ENCODE measurements at places on chromosomes 6 and 20. TPM values are rescaled to one million over a fixed set of nuclear protein-coding genes. Genes with fewer than 3 reads are reported as not detected.

DNA sequence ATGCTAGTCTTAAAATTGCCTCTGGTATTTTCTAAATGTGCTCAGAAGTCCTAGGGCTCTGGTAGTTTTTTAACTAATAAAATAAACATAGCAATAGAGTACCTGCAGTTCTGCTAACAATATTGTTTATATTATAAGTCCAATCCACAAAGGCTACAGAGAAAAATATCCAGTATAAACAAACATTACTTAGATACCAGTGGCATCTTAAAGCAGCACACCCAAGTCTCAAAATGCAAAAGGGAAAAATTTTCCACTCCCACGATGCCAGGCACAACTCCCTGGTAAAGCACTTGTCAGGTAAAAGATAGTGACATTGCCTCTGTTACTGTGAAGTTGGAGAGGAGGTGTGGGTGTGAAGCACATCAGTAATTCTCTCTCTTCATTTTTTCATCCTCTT, 123.3 kb downstream of the OGFRL1 start:
- DNase-seq: no peak

The SMLR1 gene
- total RNA-seq: not detected

DNA sequence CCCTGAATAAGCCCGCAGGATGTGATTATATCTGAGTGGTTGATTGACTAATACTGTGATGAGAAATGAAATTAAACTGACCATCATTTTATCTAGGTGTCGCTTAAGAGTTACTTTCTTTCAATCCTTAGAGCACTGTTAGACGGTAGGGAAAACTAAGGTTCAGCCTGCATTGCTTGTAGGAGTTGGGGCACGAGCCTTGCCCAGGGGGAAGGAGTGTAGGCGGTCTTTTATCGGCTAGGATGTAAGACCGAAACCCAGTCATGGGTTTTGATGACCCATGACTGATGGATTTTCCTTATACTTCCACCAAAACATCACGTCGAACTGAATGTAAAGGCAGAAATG, 392 bp upstream of the TASP1 start:
- DNase-seq: no peak

The TNNC2 gene
- total RNA-seq: not detected

DNA sequence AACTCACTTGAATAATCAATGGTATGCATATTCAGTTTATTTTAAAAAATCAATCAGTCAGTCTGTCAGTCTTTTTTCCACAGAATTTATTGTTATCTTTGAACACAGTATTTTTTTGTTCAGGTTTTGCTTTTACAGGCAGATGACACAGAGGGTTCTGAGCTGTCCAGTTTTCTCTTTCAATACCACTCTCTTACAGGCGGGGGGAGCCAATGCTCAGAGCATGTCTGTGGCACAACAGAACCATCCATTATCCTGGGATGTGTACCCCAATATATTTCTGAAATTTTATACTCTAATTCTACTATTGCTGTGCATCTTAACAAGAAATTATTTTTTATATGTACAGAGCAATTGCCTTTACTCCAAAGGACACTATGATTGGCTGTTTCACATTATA, 21.2 kb downstream of the ROS1 start:
- DNase-seq: no peak

The CDH26 gene
- total RNA-seq: 1.6 TPM

GRCh38 chr6:3751077-3751729, at the start of gene PXDC1:
TSS of gene PXDC1 (minus strand) at chr6:3751713. CDS start at chr6:3751531, 182 bp downstream.
- peak; percentile 54 for DNase-seq

The SLA2 gene
- total RNA-seq: 0.47 TPM

DNA sequence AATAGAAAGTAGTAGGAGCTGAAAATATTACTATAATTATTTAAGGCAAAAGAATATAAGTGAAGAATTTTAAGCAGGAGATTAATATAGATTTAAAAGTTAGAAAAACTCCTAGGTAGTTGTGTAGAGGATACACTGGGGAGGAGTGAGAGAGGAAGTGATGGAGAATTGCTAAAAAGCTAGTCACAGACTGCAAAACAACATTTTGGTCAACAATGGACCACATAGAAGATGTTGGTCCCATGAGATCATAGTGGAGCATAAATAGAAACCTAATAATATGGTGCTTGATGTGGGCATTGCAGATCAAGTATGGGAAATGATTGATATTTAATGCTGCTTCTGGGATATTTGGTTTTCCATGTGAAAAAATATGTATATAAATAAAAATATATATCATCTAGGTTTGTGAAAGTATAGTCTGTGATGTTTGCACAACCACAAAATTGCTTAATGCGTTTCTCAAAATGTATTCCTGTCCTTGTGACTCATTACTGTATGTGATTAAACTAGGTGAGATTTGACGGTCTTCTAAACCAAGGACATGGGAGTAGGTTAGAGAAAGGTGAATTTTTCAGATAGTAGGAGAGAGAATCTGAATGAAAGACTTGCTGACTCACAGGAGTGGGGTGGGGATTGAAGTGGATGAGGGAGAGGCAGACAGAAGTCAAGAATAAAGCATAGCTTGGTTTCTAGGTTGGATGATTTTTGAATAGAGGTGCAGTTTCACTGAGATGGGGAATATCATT, 174.0 kb downstream of the BCKDHB start:
- DNase-seq: no peak

DNA sequence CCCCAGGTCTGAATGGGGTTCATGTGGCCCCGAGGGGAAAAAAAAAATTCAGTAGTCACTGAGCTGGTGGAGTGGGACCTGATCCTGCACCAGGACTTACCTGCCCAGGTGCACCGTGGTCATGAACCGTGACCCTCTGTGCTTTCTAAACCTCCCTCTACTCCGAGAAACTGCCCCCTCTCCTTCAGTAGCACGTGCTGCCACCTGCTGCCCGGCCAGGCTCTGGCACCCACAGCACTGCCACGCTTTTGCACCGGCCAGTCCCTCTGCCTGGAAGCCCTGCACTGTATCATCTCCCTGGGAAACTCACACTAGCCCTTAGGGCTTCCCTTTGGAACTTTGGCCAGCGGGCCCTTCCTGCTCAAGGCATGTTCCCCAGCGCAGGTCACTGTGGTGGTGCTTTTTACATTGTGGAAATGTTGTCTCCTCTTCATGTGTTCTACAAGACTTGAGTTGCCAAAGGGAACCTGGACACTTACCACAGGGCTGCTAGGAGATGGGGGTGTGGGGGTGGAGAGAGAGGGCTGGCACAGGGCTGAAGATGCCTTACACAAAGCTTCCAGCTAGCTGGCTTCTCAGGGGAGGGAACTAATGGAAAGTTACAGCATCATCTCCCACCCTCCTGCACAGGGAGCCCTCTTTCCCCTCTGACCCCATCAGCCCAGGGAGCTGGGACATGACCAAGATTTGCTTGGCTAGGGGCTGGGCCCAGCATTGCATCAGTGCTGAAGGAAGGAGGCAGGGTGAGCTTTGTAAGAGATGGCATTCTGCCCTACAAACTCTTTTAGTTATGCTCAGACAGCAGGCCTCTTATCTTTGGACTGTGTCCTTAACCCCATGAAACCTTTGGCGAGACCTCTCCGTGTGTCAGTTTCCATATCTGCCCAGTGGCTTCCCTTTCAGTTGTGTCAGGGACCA, 2.5 kb upstream of the PTPRT start:
- no peak for DNase-seq

- DNase-seq: no peak
These were observed 101.9 kb downstream of the LRFN2 start for GRCh38 chr6:40485300-40485699.

The MTFR2 gene
- total RNA-seq: 0.25 TPM

The SOBP gene
- total RNA-seq: 15.3 TPM

The ZSCAN31 gene
- total RNA-seq: 8.6 TPM

The CALHM6 gene
- 1.2 TPM for total RNA-seq

DNA sequence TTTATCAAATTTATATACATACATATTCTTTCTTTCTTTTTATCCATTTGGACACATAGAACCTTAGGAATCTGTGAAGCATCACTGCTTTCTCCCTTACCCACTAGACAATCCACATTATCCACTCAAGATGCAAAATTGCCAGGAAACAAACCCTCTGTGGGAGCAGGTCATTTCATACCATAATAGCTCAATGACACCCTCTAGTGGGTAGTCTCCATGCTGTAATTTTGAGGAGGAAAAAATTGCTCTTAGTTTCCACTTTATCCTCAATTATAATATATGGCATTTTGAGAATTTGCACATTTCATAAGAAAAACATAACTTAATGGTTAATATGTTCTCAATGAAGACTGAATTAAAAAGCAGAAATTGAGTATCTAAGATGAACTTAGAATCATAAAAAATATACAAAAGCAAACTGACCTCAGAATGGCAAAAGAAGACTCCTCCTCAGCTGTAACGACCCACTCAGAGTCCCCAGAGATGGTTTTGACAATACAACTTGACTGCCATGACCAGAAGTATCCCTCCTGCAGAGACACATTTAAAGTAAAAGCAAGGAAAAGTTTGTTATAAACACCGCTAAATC, 164.1 kb downstream of the FRK start:
- no peak for DNase-seq

The CD164 gene
- total RNA-seq: 100 TPM

The IER3 gene
- 12.7 TPM for total RNA-seq

DNA sequence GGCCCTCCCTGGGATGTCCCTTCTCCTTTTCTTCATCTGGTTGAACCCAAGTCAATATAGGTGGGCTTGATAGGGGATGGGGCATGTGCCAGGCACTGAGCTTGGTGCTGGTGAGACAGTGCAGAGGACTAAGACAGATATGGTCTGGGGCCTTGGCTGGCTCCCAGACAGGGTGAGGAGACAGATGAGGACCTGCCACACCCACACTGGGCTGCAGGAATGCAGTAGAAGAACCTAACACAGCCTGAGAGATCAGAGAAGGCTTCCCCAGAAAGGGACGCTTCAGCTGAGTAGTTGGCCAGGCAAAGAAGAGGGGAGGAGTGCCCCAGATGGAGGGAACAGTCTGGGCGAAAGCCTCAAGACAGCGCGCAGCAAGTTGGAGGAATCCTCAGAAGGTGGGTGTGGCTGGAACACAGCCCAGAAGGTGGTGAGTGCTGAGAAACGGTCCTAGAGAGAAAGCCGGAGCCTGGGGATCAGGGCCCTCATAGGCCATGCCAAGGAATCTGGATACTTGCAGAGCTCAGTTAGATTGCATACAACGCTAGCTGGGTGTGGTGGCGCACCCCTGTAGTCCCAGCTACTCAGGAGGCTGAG, 26.4 kb downstream of the CD40 start:
- DNase-seq: no peak

- peak; percentile 38 for DNase-seq
These were observed 26.3 kb upstream of the SASH1 start for GRCh38 chr6:148316308-148316707.

The TNXB gene
- 64.1 TPM for total RNA-seq

DNA sequence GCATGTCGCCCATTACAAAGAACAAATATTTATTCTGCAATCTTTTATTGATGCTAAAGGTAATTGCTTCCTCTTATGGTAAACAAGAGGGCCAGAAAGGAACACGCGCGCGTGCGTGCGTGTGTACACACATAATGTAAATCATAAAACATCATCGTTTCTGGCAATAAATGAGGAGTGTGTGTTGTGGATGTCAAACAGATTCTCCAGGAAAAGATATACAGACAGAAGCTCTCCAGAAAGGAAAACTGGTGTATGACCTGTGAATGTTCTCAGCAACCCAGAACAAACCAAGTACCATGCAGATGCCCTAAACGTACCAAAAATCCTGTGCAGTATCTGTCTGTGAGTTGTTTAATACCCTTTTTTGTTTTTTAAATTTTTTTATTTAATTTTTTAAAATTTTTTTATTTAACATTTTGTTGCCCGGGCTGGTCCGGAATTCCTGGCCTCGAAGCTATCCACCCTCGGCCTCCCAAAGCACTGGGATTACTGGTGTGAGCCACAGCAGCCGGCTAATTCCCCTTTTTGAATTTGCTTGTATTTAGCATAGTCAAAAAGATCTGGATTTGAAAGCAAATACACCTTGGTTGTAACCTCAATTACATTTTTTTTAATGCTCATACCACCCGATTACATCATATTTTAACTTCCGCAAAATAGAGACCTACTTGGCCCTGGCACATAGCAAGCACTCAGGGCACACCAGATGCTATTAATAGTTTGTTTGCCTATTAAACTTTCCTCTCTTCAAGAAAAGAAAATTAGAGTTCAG, 909 bp upstream of the NUDT3 start:
- peak; percentile 46 for DNase-seq

DNA sequence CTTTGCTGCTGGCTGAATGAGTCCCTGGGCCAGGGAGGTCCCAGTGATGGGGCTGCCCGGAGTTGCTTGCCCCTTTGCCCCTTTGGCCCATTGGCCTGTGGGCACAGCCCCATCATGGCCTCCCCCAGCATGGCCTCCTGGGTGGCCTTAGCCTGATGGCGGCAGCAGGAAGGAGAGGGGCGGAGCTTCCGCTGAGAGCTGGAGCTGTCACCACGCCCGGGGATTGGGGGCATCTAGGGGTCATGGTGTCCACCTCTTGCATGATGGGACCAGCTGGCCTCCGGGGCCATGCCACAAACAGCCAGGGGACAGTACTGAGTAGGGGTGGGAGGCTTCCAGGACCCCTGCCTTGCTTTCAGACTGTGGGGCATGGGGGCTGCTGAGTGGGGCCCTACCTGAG, 31.5 kb upstream of the GATA5 start:
- no peak for DNase-seq

The DZANK1 gene
- total RNA-seq: 0.50 TPM

GRCh38 chr20:32635764-32636163, 38.0 kb downstream of the C20orf203 start:
- no peak for DNase-seq

DNA sequence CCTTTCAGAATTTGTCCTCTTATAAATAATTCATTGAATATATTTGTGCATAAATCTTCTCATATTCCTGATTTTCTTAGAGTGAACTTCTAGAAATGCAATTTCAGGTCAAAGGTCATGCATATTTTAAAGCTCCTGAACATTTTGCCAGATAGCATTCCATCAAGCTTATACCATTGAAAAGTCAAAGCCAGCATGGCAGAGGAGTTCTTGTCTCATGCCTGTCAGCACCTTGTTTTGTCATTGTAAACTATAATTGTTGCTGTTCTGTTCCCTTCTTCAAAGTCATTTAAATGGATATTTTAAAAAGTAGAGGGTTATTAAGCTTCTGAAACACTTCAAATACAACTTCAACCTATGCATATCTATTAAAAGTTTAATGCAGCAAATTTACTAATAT, 170.6 kb downstream of the EYA4 start:
- DNase-seq: no peak

The ISM1 gene
- total RNA-seq: 1.7 TPM

The SRMS gene
- total RNA-seq: not detected

The CCN2 gene
- 14.3 TPM for total RNA-seq

GRCh38 chr6:5388326-5388725, 127.0 kb downstream of the FARS2 start:
- no peak for DNase-seq

DNA sequence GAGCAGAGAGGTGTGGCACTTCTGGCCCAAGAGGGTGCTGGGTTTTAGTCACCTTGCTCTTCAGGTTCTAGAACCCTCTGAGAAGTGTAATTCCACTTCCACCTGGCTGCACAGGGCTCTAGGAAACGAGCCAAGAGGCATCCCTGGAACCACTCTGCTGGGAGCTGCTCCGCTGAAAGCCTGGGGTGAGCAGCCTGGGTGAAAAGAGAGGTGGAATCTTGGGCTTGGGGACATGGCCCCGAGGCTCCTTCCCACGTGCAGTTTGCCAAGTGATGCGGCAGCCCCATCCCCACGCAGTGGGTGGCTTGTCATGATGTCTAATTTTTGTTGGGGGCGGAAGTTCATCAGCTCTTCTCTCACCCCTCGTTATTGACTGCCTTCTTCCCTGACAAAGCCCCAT, 32.8 kb downstream of the PPP1R16B start:
- DNase-seq: no peak

GRCh38 chr6:161186173-161186769, 87.6 kb downstream of the AGPAT4 start:
- DNase-seq: no peak
